ENCODE measurements at places on chromosomes 6 and 20.

GRCh38 chr6:47008397-47008763 lies 33.8 kb downstream of the ADGRF1 start:
- DNase-seq = no peak

DNA sequence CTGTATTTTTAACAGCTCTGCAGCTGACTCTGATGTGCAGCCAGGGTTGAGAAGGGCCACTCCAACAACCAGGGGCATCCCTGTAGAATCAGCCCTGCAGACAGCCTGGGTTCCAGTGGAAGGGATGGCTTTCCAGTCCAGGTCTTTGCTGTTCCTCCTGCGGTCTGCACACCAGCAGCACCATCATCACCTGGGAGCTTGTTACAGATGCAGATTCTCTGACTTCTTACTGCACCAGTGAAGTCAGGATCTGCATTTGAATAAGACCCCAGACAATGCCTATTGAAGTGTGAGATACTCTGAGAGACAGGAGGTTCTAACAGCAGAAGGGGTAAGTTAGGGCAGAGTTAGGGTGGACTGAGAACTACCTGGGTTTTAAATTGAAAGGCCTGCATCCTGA lies 151.3 kb downstream of the F13A1 start:
- DNase-seq = no peak

DNA sequence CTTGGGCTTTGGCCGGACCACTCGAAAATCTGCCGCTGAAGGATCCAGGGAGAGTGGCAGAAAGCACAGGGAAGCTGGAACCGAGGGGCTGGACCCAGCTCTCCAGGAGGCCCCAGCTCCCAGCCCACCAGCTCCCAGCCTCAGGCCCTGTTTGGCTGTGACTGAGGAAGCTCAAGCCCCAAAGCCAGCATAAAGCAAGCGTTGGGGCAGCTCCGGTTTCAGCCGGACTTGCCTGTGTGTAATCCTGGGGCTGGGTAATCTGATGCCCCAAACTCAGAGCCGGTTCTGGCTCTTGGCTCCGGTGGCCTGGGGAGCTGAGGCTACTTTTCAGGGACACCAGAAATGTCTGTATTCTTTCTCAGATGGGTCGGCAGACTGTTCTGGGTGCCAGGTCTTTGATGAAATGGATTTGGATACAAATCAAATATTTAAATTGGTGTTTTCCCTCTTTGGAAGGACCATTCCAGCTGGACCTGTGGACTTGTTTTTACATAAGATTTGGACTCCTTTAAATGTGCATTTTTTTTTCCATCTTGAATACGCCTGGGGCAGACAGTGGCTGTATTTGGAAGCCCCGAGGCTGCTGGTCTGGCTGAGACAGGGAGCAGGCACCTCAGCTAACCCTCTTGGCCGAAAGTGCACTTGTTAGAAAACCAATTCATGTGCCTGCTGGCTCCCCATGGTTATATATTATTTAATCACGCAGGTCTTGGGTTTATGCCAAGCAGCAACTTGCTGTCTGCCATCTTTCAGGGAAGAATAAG lies 29.7 kb downstream of the RPP40 start:
- DNase-seq = no peak

- no peak for DNase-seq
These were observed 14.4 kb downstream of the FOXP4 start for GRCh38 chr6:41560431-41561192.

GRCh38 chr20:38973645-38974044 lies 11.5 kb downstream of the DHX35 start:
- no peak for DNase-seq

DNA sequence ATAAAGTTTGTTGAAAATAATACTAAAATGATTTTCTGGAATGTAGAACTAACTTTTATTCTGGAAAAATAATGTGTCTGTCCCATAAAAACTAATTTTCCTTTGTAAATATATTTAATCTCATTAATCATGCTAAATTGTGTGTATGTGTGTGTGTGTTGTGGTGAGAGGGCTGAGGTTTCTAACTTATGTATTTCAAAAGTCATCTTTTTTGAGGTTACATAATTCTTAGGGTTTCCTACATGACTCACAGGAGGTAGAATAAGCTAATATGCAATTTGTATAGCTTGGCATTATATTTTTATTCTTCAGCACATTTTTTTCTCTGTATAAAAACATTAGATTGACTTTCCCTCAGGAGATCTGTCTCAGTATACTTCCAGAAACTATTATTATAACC lies 64.1 kb upstream of the CLVS2 start:
- DNase-seq = no peak
